Stimulated activated CD4-positive, alpha-beta T cell treated with anti-CD3 and anti-CD28 coated beads, Interleukin-2, amount 100 ng/mL, for 48 hours (primary cell): ENCODE measurements at places on chromosomes 3 and 15.

- no peak for DNase-seq
Measured at GRCh38 chr3:13207578-13207922, 134.3 kb upstream of the IQSEC1 start.

- DNase-seq: no peak
Measured at GRCh38 chr3:194690501-194691372, 5.1 kb downstream of the FAM43A start.

GRCh38 chr3:134991003-134991402, 195.9 kb downstream of the EPHB1 start:
- DNase-seq: no peak

DNA sequence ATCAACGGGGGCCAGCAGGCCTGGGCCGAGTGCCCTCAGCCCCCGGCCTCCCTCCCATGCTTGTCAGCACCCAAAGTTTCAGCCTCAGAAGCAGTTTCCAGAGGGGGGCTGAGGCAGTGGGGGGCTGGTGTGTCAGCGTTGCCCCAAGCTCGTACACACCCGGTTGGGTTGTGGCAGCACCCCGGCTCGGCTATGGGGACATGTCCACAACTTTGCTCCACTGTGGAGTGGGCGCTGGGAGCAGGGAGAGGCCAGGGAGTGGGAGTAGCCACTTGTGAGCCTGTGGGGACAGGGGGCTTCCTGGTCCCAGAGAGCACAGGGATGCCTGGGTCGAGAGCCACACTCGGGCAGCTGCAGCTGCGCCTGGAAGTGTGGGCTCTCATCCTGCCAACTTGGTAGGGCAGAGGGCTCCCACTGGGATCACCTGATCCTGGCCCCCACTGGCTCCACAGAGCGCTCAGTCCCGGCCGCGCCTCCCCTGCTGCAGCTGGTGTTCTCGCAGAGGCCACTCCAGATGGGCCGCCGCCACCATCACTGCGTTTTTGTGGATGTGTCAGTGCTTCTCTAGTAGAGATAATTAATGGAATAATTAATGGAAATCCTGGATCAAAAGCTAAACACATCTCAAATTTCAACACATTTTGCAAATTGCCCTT, 75.1 kb downstream of the NR1D2 start:
- DNase-seq: no peak

- peak; percentile 37 for DNase-seq
Measured at GRCh38 chr15:40320931-40321371, 2.5 kb upstream of the INAFM2 start.
